ENCODE measurements at places on chromosomes 2 and 18.

DNA sequence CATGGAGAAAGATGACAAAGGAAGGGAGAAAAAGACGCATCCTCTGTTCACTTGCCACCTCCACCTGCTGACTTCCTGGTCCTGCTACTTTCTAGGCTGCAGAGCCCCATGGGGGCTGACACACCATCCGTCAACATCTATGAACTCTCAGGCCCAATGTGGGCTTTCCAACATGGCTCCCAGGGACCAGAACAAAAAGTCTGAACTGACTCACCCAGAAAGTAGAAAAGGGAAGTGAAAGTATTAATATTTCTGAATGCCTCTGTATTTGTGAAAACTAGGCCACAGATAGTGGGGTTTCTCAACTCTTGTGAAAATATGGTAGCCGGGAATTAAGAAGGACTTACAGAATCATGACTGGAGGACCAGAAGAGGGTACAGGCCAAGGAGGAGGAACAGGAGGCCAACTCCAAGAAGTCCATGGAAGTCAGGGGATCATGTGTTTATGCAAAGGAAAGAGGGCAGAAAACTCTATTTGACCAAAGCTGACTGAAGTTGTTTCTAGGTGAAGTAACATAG, 123.1 kb upstream of the CAB39 start:
- DNase-seq = peak; percentile 29

GRCh38 chr2:237492137-237492890, 5.3 kb downstream of the MLPH start:
- no peak for DNase-seq

GRCh38 chr2:38274286-38275276, 102.5 kb downstream of the ATL2 start:
- no peak for DNase-seq

DNA sequence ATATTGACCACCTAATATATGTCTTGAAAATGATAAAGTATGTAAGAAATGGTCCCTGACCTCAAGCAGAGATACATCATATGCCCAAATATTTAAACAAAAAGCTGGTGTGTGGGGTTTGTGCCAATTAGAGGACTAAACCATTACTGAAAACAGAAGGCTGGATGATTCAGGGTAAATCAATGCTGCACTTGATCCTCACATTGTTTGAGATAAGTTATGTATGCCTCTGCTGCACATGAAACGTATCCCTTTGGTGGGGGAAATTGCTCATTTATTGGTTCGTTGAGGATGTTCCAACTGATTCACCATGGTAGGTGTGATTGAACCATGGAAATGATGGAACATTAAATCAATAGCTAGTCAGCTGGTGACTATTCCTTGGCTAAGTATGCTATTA, 24.7 kb upstream of the DARS1 start:
- no peak for DNase-seq

- no peak for DNase-seq
These were observed 54.7 kb downstream of the FARP2 start for GRCh38 chr2:241410739-241411176.

DNA sequence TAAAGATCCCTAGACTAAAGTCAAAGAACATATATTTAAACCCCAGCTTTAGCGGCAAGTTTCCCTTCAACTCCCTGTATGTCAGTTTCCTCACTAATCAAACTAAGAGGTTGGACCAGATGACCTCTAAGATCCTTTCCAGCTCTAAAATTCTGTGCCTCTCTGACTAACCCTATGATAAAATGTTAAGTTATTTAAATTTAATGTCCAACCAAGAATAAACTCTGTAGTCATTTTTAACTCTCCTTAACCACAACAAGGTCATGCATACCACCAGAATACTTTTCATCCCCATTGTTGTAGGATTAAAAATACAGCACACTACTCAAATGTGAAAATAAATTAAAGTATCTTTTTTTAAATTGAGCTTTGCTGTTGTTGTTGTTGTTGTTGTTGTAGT, 5.2 kb upstream of the PDE1A start:
- no peak for DNase-seq

DNA sequence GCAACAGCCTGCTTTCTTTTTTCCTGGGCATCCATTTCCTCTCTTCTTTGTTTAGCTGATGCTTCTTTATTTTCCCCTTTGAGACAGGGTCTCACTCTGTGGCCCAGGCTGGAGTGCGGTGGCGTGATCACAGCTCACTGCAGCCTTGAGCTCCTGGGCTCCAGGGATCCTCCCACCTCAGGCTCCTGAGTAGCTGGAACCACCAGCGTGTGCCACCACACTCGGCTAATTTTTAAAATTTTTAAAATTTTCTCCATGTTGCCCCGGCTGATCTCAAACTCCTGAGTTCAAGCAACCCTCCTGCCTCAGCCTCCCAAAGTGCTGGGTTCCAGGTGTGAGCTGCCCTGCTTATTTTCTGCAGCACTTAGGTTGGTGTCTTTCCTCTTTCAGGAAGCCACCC, 58.7 kb downstream of the NTSR2 start:
- no peak for DNase-seq

GRCh38 chr2:13515254-13515653, 798.5 kb downstream of the TRIB2 start:
- no peak for DNase-seq

DNA sequence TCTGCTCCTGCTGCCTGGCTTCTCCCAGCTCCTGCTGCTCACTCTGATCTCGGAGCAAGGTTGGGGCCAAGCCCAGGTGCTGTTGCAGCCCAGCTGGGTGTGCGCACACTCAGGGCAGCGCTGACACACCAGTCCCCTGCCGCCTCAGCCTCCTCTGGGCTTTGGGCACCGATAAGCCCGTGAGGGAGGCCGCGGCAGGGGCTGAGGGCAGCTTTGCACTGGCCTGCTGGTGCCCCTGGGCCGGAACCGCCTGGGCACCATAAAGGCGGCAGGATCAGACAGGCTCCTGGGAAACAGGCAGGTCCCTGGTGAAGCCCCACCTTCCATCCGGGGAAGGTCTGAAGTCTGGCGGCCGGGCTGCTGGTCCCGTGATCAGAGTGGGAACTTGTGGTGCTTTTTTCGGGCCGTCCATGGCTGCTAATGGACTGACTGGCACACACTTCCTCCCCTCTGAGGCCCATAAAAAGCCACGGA, 14.1 kb upstream of the EML6 start:
- DNase-seq = peak; percentile 31

DNA sequence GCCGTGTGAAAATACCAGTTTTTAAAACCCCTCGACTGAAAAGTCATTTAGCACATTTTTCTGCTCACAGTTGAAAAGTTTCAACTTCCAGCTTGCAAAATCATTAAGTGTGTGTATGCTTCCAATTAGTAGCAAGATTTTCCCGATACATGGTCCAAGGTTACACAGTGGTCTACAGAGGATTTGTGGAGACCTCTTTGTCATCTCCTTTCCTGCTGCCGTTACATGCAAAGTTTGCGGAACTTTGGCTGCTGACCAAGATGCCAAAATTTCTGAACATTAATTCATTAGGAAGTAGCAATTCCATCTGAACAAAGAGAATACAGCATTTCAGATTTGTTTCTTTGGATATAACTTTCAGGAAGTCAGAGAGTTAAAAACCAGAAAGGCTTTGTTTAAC, 474.6 kb downstream of the PLCL1 start:
- no peak for DNase-seq

DNA sequence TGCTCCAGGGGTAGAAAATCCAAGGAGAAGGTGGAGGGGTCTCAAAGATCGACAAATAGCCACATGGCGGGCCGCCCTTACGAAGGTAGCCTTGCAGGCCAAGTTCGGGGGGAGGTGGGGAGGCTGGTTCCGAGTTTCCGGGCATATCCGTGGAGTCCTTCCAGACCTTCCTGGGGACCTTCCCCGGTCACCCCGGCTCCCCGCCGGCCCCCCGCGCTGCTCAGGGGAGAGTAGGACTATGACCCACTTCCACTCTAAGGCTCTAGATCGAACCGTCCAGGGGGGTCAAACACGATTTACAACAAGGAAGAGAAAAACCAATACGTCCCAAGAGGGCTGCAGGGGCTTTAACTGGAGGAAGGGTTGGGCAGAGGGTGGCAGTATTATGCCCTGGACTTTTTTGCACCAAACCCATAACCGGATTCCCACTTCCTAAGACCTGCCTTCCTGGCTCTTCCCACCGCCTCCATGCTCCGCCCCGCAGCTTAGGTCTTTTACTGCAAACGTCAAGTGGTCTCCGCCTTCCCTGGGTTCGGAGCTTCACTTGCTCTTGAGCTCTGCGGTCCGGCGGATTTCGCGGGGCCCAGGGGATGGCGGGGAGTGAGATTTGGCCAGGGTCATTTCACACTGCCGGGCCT, 779 bp upstream of the LYPD6 start:
- no peak for DNase-seq

DNA sequence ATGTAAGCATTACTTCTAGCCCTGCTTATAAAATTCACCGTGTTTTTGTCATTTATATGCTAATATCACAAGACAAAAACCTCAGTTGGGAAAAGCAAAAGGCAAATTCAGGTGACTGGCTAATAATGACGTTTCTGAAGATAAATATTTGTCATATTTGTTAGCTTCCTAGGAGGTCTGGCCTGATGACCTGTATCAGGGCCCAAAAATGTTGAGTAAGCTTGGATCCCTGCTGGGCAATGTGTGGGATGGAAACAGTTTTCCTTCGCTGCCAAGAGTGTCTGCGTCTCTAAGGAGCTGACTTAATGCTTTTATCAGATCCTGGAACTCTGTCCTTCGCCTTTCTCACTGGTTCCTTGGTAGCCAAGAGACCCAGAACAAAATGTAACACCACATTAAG, 230.1 kb upstream of the PXDN start:
- no peak for DNase-seq

- no peak for DNase-seq
These were observed 166.8 kb downstream of the CAMKMT start for GRCh38 chr2:44528595-44528994.

GRCh38 chr2:234305846-234306245, 191.0 kb downstream of the ARL4C start:
- no peak for DNase-seq

GRCh38 chr2:168084288-168084687, 163.1 kb downstream of the STK39 start:
- DNase-seq = no peak

- DNase-seq = no peak
These were observed 139.0 kb upstream of the NXPH2 start for GRCh38 chr2:138919120-138919747.

- DNase-seq = no peak
These were observed 278.4 kb upstream of the SPRED2 start for GRCh38 chr2:65710779-65711295.

DNA sequence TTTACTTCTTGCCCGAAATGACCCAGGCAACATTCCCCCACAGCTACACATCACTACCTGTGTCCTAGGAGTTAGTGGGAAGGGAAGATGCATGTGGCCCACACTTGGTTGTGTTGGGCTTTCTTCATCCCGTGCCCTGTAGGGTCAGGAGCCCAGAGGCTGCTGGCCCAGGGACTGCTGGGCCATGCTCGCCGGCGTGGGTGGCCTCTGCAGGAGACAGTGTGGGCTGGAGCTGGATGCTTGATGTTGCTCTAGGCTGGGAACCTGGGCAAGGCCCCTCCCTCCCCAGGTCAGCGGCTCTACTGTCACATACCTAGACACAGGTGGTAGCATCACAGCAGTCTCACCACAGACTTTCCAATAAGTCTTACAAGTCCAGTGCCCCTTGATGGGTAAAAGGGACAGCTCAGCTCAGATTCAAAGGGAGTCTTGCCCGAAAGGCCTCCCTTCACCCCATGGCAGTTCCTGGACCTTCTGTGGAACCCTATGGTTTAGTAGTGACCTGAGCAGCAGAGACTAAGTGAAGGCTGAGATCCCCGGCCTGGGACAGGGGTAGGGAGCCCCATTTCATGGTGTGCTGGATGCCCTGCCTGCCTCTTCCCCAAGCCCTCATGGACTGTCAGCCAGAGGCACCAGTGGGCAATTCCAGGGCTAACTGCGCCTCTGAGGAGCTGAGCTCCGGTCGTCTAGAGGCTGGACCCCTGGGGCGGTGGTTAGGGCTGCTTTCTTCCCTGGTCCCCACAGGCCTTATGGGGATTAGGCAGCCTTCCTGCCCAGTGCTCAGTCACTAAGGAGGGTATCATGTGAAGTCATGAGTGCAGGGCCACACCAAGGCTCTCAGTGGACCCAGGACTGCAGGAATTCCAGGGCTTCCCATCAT, 45.4 kb upstream of the FAHD2A start:
- DNase-seq = no peak

- no peak for DNase-seq
These were observed 519.1 kb downstream of the RNF144A start for GRCh38 chr2:7436096-7436906.

DNA sequence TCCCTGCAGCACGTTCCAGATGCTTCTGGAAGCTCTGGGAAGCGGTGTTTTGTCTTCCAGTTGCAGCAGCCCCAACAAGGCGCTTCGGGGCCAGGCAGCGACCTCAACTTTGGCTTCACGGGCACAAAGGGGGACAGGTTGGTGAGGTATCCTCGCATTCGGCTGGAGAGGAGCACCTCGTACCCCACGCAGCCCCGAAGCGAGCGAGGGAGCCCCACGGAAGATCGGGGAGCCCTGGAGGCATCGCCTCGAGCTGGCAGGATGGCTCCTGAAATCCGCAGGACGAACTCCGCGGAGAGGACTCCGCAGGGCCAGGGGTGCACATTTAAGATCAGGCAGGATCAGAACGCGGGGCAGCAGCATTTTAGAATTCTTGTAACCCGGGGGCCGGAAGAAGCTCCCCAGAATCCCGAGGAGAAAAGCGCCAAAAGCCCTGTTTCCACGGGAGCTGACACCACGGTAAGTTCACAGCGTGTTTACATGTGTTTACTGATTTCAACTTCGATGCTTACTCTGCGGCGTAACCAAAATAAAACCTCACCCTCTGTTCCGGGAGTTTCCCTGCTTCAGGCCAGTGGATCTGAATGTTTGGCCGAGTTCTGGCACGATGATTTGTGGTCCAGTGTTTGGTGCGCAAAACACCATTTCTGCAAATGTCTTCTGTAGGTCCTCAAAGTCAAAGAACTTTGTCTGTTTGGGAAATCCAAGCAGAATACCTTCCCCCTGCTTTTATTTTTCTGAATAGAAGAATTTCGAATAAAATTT, 212.5 kb downstream of the NEDD4L start:
- no peak for DNase-seq

- DNase-seq = peak; percentile 65
These were observed 23.7 kb upstream of the ACKR3 start for GRCh38 chr2:236545814-236546480.

All from CD4-positive, alpha-beta T cell (primary cell).